ENCODE measurements at places on chromosomes 7 and 10.

GRCh38 chr7:131188367-131189339 lies 139.0 kb upstream of the MKLN1 start:
- DNase-seq: peak; percentile 24

- no peak for DNase-seq
Measured at GRCh38 chr10:67127441-67127840, 201.6 kb downstream of the LRRTM3 start.

DNA sequence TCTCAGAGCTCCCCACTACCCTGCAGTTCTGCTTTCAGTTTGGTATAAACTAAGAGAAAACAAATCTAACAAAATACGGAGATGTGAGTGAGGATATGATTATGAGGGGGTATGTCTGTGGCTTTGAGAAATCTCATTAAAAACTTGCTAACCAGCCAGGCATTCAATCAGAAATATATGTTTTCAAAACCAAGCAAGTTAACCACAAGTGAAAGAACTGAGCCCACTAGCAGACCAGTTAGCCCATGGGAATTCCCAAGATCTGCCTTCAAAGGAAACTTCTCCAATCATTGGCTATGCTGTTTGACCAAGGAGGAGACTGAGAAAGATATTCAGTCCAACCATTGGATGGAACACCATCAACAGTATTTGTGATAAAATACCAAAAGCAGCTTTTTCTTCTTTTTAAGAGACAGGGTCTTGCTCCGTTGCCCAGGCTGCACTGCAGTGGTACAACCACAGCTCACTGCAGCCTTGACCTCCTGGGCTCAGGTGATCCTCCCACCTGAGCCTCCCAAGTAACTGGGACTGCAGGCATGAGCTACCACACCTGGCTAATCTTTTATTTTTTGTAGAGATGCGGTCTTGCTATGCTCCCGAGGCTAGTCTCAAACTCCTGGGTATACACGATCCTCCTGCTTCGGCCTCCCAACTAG lies 41.2 kb downstream of the FGFR2 start:
- DNase-seq: no peak

DNA sequence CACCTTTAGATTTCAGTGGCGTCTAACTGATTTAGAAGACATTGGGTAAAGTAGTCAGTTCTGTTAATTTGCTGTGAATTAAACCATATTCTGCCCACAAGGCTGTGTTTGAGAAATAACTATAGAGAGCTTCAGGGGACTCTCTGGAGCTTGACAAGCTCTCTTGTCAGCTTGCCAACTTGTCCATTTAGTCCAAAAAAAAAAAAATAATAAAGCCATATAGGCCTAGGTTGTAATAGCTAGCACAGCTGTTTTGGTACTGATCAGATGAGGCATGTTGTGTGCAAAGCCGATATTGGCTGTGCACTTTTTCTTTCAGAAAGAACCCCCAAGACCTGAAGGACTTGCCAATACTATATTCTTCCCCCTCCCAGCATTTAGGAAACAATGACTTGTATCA lies 20.2 kb upstream of the ZNF282 start:
- no peak for DNase-seq

- DNase-seq: no peak
Measured at GRCh38 chr7:104358446-104359132, 30.2 kb downstream of the LHFPL3 start.

DNA sequence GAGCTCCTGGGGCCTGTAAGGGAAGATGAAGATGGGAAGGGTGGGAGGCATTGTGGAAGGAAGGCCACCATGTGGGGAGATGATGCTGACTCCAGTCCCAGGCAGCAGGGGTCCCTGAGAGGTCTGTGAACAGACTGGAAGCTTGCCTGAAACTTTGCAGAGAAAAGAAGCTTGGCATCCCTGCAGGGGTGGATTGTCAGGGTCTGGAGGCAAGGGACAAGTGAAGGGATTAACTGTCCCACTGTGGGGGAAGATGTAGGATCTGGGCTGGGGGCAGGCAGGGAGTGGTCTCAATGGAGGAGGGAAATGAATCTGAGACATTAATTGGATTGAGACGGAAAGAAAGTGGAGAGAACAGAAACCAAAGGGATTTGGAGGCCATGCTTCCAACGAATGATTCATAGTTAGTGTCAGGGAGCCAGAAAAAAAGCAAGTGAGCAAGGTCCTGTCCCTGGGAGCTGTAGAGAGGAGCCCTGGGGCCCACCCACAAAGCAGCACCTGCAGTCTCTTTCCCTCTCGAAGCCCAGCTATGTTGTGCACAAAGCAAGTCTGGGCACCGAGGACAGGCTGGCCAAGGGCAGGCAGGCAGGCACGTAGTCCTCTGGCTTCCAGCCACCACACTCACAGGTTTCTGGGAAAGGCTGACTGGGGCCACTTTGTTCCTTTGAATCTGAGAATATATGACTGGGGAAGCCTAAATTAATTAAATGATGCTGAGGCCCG lies 4.7 kb upstream of the SLC18A3 start:
- DNase-seq: no peak

GRCh38 chr7:74441801-74442200 lies 11.9 kb upstream of the GTF2IRD1 start:
- no peak for DNase-seq

DNA sequence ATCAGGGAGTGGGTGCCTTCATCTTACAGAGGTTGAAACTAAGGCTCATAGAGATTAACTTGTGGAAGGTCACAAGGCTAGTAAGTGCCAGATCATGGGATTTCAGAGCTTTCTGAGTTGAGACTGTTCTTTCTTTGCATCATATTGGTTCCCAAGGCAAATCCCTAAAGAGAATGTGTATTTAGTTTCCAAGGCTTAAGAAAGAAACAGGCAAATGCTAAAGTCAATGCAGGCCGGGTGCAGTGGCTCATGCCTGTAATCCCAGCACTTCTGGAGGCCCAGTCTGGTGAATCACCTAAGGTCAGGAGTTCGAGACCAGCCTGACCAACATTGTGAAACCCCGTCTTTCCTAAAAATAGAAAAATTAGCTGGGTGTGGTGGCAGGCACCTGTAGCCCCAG lies 19.8 kb downstream of the CDK1 start:
- DNase-seq: no peak

- no peak for DNase-seq
Measured at GRCh38 chr10:104340111-104340526, 1.9 kb upstream of the ITPRIP start.
